K562 (cell line): ENCODE measurements at places on chromosomes 5 and 9.

DNA sequence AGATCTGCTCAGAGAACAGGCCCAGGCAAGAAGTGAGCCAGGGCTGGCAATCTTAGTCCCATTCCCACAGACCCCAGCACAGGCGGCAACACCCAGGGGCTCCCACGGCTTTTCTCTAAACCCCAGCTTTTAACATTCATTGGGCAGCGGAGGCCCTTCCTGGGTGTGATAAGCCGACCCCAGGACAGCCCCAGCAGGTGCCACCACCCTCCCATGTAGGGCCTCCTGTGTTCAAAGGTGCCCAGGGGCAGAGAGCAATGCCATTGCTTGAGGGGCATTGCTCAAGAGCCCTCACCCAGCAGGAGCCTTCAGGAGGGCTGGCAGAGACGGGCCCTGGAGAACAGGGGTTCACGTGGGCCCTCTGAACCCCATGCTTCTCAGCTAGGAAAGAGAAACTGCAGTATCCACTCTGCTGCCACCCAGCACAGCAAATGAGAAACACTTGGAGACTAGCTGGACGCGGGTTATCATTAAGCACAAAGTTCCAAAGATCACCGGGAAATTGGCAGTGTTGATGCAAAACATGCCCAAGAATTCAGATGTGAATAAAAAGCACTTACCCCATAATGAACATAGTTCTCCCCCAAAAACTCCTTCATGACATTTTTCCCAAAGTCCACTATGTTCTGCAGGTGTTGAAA, 13.9 kb downstream of the IPPK start:
- no peak for DNase-seq

DNA sequence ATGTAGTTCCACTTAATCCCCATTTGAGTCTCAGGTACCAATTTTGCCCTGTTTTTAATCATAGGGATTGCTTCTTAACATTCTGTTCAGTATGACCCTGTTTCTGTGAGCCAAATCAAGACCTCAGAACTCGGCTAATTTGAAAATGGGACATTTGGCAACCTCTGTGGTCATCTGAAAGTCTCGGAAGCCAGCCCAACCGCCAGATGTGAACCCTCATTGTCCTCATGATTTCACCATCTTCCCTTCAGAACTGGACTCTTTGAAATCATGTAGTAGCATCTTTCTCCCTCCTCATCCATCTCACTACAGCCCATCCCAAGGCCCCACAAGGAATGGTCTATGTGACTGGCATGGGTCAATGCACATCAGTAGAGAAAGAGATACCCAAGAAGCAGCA, 88.9 kb downstream of the S1PR3 start:
- no peak for DNase-seq

GRCh38 chr5:95358848-95359247, 32.3 kb upstream of the FAM81B start:
- DNase-seq, result no peak

GRCh38 chr9:138024831-138025291, 147.3 kb downstream of the CACNA1B start:
- no peak for DNase-seq

DNA sequence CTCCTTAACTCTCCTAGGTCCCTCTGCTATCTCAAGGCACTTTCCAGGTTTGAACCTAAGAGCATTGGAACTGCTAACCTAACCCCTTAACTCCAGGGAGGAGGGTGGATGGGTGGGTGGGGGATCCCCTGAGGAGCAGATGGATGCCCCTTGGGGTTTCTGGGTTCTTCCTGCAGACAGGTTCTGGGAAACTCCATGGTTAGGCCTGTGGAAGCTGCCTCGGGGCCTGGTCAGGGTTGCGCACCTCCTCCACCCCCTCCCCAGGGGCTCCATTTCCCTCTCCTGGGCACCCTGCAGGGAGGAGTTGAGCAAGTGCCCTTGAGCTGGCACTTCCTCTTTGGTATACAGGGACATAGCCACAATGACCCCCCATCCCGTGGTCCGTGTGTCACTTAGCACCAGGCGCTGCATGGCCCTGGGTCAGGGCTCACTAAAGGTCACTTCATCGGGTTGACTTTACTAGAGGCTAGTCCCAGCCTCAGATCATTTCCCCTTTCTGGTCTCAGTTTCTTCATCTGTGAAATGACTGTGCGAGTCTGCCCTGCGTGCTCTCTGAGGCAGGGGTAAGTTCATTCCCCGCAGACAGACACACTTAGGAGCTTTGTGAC, 16.0 kb downstream of the CXXC5 start:
- no peak for DNase-seq

DNA sequence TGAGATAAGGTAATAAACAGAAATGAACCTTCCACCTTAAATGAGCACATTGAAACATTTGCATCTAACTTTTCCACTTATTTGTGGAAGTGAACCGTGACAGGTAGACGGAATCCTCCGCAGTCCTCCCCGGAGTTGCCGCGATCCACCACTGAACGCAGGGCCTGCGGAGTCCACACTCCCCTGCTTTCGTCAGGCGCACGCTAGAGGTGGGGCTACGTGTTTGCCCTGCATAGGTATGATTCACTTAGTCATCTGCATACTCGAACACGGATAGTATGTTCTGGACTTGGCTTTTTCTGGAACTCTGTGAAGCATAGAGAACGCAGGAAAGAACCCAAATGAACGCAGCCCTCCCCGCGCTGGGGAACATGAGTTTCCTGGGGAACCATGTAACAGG, 272.8 kb upstream of the IRX4 start:
- no peak for DNase-seq

DNA sequence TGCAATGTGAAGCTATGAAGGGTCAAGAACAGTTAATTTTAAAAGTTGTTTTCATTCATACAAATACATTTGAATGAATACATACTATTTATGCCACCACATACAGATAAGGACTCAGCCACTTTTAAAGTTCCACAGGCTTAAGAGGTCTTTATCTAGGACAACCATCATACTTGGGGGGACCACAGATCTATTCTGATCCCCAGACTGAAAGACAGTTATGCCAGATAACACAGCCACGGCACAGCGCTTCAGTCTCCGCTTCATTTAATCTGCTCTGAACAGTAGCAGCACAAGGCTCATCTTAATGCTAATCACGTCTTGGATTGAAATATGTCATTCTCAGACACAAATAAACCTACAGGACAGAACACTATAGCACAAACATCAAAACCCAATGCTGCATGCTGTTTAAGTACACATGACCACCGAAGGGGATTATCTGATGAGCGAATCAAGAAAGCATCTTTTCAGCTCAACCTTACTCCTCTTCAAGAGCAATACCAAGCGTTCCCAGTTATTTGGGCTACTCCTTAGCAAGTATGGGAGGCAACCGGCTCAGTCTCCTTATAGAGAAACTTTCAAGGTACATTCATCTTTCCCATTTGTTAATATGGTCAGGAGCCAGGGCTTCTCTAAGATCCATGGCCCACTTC, 33.3 kb downstream of the PUM3 start:
- no peak for DNase-seq

DNA sequence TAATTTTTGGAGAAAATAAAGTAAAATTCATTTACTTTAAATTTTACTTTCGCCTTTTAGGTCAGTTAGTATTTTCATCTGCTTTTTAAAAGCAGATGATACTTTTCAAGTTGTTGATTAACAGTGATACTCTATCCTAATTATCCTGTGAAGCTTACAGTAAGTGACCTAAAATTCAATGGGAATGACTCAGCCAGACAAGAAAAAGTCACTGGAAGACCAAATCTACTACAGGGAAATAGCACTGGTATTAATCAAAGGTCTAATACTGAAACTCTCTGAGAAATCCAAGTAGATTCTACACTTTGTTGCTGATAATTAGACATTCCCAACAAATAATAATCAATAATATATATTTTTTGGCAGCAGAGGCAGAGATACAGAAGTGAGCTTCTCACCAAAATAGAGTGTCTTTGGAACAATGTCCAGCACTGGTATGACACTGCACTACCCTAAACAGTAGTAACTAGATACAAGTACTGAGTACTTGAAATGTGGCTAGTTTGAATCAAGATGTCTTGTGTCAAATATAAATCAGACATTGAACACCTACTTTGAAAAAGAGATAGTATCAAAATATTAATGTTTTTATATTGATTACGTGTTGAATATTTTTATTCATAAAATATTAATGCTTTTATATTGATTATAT, 22.8 kb upstream of the ELL2 start:
- no peak for DNase-seq

GRCh38 chr9:128389395-128390149, 18.4 kb downstream of the URM1 start:
- DNase-seq, result no peak

DNA sequence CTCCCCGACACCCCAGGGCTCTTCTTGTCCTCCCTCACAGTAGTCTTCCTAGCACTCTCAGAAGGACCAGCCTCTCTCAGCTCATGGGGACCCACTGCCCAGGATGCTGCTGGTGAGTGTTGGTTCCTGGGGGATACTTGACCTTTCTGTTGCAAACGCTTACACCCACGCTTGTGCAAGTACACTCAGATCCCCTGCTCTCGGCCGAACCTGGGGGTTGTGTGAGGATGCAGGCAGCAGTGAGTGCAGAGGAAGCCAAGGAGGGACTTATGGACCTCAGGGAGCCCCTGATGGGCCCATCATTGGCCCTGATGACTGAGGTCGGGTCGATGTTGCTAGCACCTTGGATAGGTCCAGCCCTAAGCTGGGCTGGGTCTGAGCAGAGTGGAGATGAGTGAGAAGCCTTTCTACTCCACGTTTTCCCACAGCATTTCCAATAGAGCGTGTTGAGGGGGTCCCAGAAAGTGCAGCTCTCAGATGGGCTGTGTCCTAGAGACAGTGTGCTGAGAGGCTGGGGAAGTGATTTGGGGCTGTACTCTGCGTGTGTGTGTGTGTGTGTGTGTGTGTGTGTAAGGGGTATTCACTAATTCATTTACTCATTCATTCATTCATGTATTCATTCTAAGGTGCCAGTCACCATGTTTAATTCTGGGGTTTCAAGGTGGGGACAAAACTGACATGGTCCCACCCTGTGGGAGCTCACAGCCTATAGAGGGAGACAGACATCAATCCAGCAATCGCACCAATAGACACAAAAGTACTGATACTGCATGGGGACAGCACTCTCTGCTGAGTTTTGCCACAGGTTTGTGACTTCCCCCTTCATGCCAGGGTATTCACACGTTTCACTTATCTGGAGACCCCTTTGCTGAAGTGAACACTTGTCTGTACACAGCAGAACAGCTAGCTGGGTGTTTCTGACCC, 25.2 kb upstream of the PITX1 start:
- no peak for DNase-seq

- DNase-seq, result no peak
These were observed 16.6 kb downstream of the STOM start for GRCh38 chr9:121353241-121354061.

GRCh38 chr5:43073597-43074546, 33.8 kb upstream of the ANXA2R start:
- DNase-seq, result peak; percentile 86

GRCh38 chr5:27308153-27308552, 269.8 kb upstream of the CDH9 start:
- no peak for DNase-seq

DNA sequence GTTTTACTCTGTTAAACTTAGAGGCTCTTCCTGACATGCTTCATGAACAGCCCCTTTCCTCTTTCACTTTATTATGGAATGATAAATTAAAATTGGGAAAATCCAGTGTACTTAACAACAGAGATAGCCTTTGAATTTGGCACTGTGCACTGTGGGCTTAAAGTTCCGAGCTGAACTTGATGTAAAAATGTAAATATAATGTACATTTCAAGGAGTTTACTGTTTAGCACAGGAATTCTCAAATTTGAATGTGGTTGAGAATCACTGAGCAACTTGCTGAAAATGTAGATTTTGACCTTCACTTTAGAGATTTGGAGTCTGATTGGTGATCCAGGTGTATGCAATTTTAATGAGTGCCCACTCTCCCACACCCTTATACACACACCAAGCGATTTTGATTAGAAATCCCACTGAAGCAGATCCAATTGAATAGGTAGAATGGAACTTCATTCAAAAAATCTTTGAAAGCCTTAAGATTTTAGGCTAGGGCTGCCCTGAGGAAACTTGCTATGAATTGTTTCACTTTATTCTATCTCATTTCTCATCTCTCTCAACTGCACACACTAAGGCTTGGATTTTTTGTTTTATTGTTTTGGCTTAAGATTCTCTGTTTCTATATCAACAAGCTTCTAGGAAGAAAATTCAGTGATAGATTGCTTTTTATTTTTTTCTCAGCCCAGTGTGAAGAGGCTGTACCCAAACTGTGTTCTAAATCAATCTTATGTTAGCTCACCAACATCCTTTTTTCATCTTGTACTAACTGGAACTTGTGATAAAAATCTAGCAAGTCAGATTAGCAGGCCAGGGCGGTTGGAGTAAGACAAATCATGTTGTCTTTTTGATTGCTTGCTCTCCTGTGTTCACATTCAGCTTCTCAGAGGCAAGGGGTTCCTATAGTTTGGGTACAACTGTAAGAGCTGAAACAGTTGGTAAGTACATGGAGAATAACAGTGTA, 22.9 kb downstream of the NUDT12 start:
- DNase-seq, result no peak

DNA sequence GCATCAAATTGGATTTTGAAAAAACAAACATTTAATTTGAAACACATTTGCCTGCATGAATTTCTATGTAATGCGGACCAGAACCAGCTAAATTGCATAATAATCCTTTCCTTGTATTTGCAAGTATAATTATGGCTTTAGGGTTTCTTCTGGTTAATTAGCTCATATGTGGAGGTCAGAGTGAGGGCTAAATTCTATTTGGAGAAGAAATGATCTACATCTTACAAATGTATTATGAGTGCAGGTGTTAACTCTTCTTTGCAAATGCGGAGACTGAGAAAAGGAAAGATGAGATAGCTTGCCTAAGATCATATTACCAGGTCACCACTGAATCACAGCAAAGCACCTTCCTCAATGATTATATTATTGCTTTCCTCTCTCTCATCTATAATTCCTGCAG, 194.7 kb downstream of the CDH9 start:
- no peak for DNase-seq

- DNase-seq, result peak; percentile 57
These were observed 2.1 kb downstream of the MXD3 start for GRCh38 chr5:177309351-177310191.

GRCh38 chr5:13253111-13253510, 691.4 kb downstream of the DNAH5 start:
- no peak for DNase-seq

DNA sequence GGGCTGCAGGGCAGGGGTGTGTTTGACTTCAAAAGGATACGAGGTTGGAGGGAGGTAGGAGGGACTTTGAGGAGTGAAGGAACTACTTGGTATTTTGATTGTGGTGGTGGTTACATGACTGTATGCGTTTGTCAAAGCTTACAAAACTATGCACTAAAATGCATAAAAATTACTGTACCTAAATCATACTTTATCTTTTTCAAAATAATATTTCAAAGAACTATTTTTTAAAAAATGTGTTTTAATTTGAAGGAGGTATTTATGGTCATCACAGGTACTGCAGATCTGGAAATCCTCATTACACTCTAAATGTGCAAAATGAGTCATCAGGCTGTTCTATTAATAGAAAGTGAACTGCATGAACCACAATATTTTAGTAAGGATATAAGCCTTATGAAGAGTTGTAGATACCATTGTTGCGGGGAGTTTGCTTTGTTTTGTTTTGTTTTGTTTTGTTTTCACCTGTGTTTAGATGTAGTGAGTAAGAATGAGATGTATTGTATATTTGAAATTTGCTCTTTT, 116.9 kb downstream of the ARRDC3 start:
- peak; percentile 38 for DNase-seq

GRCh38 chr9:134722120-134722701, 80.6 kb downstream of the COL5A1 start:
- DNase-seq, result no peak

GRCh38 chr5:2242539-2242938, 359.8 kb upstream of the IRX4 start:
- no peak for DNase-seq
